Activated naive CD4-positive, alpha-beta T cell (primary cell): ENCODE measurements at places on chromosomes 16 and 17.
A peak's percentile ranks its signal among the peaks of the same experiment; 100 is the strongest.

DNA sequence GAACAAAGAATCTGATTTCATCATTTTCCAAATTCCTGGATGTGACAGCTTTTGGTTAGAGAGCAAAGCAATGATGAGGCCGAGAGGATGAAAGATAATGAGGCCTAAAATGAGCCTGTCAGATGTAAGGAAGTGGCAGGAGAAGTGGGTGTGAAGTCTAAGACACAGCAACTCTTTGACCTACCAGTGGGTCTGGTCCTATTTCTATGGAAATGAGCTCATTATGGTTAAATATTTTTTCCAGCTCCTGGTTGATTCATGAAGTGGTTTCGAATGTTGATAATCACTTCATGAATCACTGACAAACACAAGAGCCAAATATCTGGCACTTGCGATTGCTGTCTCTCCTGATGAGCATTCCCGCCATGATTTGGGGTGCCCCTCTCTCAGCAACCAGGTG lies 273.3 kb upstream of the CDH5 start:
- DNase-seq = no peak

GRCh38 chr17:32142857-32143526 lies 690 bp downstream of the RHOT1 start:
- DNase-seq = no peak

- DNase-seq = no peak
Observed at GRCh38 chr16:82071421-82071820, 36.4 kb downstream of the HSD17B2 start.

DNA sequence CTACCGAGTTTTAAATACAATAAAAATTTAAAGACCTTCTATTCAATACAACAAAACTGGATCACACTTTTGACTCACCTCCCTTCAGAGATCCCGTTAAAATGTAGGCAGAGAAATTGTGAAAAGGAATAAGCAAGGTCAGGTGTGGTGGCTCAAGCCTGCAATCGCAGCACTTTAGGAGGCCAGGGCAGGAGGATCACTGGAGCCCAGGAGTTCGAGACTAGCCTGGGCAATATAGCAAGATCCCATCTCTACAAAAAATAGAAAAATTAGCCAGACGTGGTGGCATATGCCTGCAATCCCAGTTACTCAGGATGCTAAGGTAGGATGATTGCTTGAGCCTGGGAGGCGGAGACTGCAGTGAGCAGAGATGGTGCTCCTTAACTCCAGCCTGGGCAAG lies 16.7 kb downstream of the CHST5 start:
- no peak for DNase-seq

DNA sequence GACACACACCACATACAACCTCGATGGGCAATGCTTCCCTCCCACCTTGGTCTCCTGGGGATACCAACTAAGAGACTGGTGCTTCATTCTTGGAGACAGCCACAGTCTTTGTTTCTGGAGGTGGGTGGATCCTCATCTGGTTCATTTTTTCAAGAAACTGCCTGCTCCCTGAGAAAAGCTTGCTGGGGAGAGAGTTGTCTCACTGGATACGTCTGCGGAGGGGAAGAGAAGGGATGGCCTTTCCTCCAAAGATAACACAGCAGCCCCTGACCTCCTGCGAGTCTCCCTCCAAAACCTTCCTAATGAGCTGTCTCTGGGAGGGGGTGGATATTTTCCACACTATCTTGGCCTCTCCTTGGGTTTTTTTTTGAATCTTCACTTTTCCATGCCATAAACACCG lies 221.2 kb downstream of the SOX9 start:
- DNase-seq = no peak

DNA sequence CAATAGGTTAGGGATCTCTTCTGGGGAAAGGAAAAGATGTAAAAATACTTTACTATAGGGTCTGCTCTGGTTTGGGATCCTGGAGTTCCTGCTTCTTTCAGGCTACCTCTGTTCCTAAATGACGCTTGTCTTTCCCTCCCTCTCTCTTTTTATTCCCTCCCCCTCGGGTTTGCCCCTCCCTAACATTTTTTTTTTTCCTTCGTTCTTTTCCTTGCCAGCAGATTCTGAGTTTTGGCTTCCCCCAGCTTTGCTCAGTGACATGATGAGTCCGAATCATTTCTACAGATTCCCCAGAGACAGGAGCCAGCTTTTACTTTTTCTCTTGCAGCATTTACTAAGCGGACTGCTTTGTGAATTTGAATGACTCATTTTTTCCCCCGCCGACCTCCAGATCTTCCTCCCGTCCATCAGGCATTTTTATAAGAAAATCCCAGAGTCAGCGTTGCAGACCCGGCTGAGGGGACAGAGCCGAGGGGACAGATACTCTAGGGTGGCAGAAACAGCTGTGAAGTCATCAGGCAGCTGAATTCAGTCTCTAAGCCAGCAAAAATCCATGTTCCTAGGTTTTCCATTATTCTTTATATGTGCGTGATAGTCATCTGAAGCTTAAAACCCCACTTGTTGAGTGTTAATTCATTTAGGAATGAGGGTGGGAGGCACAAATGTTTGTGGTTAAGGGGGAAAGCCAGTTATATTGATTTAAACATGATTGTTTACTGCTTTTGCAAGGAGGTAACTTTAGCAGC lies at the start of gene TMEM100:
TMEM100 (minus strand) TSS at position 123 of the 746 bp plus-strand sequence. CDS start 1,794 bp downstream, outside the sequence.
- DNase-seq = no peak

- no peak for DNase-seq
Observed at GRCh38 chr16:5793556-5793955, 696.0 kb upstream of the EEF2KMT start.

- no peak for DNase-seq
Observed at GRCh38 chr17:75684924-75685323, 17.8 kb downstream of the SAP30BP start.

DNA sequence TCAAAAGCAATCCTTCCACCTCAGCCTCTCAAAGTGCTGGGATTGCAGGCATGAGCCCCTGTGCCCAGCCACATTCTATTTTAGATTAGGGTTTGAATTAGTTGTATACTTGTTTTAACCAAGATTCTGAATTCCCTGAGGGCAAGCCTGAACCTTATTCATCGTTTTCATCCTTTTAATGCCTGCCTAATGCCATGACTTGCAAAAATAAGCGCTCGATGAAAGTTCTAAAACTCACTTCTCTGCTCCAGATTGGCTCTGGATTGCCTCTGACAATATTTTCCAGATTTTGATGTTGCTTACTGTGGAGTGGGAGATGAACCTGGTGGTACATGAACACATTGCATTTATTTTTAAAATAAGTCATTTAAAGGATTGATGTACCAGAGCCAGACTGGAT lies 90.9 kb upstream of the CACNG3 start:
- no peak for DNase-seq

DNA sequence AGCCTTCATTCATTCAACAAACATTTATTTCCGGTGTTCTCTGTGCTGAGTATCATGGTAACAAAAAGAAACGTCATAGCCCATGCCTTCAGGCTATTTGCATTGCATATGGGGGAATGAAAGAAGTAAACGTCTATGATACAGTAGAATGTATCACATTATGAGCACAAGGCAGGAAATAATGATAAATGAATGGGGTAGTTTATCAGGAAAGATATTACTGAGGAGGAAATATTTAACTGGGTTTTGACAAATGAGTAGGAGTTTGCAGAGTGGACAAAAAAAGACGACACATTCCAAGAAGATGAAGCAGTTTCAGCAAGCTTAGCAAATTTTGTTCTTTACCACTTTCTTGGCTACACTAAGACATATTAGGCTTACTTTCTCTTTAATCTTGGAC lies 1.3 kb upstream of the KRTAP4-7 start:
- no peak for DNase-seq

GRCh38 chr16:79762217-79762616 lies 161.7 kb upstream of the MAF start:
- no peak for DNase-seq

- DNase-seq = no peak
Observed at GRCh38 chr17:17150448-17150800, 55.7 kb downstream of the PLD6 start.

DNA sequence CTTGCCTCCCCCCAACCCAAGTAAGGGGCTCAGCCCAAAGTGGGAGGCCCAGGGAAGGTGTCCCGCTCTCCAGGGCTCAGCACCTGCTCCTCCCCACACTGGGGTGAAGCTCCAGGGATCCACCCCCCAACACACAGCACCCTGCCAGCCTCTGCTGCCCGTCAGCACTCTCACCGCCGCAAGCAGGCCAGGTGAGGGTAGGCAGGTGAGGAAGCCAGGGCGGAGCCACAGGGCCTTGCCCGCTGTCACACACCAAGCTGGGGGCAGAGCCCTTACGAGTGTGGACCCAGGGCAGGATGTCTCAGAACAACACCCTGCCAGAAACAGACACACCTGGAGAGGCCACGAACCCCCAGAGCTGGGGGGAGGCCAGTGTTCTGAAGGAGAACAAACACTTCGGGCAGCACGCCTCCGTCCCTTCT lies 19.5 kb downstream of the PLLP start:
- no peak for DNase-seq

DNA sequence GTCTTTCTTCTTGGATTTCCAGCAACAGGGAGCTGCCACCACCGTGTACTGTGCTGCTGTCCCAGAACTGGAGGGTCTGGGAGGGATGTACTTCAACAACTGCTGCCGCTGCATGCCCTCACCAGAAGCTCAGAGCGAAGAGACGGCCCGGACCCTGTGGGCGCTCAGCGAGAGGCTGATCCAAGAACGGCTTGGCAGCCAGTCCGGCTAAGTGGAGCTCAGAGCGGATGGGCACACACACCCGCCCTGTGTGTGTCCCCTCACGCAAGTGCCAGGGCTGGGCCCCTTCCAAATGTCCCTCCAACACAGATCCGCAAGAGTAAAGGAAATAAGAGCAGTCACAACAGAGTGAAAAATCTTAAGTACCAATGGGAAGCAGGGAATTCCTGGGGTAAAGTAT lies 389.0 kb downstream of the MAF start:
- DNase-seq = no peak

DNA sequence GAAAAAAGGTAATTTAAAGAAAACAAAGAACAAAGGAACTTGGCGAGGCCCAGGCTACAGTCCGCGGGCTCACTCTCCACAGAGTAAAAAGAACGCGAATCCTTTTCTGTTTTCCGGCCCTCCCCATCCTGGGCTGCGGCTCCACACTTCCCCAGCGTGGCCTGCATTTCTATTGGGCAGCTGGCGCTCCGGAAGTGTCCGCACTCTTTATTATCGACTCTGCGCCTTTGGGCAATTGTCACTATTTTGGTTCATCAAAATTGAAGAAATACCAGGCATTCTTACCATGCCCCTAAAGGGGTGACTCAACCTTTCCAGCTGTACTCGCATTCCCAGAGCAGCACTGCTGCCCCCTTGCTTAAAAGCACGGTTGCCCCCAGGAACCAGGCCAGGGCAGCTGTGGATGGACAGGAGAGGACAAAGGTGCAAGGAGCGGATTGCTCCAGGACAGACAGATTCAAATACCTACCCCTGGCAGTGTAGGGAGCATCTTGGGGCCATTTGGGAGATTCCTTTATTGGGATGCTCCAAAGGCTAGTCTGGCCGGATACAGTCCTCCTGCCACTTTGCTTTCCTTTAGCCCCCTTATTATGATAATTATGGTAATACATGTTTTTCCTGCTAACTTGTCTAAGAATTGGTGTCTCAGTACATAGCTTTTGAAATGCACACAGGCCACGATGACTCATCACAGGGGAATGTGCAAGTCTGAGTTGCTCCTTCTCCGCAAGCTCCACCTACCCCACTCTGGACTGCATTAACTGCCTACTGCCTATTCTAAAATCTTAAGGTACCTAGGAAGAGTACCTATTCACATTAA lies 985 bp upstream of the SLFN12 start:
- no peak for DNase-seq

GRCh38 chr16:27851586-27851985 lies 211.9 kb downstream of the GSG1L start:
- DNase-seq = no peak

GRCh38 chr17:33112763-33113162 lies 121.1 kb downstream of the SPACA3 start:
- DNase-seq = no peak

DNA sequence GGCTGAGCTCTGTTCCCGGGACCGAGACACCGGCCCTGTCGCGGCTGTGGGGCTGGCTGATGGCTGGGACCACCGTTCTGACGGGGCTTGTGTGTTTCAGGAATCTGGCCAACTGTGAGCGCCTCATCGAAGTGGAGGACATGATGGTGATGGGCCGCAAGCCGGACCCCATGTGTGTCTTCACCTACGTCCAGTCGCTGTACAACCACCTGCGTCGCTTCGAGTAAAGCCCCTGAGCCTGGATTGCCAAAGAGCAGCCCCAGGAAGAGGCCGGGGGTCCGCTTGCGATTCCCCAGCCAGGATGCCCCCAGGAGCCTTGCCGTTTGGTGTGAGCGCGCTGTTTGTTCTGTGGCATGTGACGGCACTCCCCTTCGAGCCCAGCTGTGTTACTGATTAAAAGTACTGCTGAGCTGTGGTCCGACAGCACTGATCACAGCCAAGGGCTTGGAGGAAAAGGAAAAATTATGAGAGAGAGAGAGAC lies 23.0 kb downstream of the SMTNL2 start:
- DNase-seq = no peak

- no peak for DNase-seq
Observed at GRCh38 chr17:65417406-65418221, 143.8 kb downstream of the AXIN2 start.

DNA sequence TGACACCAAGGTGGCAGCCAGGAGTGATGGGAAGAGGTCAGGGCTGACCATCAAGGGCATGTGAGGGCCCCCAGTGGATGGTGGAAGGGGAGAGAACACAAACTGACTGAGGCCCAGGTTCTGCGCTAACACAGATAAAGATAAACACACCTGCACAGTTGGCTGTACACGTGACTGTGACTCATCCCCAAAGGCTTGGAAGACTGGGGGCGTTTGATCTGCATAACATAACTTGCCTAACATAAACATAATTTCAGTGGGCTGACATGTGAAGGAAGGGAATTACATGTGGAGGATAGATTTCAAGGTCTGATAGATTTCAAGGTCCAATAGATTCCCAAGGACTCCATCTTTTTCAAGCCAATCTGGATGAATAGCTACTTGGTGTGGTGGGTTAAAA lies 100.9 kb upstream of the TNRC6C start:
- DNase-seq = no peak

GRCh38 chr16:30844671-30845449 lies 49.0 kb downstream of the BCL7C start:
- peak; percentile 10 for DNase-seq
